ENCODE measurements at places on chromosomes 3 and 15.

- peak; percentile 14 for DNase-seq
Measured at GRCh38 chr15:74540161-74540760, 759 bp upstream of the ARID3B start.

DNA sequence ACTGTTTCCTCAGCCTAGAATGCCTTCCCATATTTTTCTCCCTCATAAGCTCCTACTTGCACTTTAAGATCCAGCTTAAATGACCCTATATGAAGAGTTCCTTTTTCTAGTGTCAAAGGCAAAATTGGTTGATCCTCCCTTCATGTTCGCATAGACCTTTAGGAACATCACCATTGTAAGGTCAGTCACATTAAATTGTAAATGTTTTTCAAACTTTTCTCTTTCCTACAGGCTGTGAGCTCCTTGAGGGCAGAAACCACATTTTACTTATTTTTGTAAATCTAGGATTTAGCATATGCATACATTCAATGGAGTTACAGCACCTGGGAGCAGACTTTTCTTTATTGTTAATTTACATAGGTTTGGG lies 813 bp downstream of the SMCO1 start:
- no peak for DNase-seq

GRCh38 chr3:39361252-39361927 lies 21.8 kb upstream of the SLC25A38 start:
- DNase-seq, result peak; percentile 26

DNA sequence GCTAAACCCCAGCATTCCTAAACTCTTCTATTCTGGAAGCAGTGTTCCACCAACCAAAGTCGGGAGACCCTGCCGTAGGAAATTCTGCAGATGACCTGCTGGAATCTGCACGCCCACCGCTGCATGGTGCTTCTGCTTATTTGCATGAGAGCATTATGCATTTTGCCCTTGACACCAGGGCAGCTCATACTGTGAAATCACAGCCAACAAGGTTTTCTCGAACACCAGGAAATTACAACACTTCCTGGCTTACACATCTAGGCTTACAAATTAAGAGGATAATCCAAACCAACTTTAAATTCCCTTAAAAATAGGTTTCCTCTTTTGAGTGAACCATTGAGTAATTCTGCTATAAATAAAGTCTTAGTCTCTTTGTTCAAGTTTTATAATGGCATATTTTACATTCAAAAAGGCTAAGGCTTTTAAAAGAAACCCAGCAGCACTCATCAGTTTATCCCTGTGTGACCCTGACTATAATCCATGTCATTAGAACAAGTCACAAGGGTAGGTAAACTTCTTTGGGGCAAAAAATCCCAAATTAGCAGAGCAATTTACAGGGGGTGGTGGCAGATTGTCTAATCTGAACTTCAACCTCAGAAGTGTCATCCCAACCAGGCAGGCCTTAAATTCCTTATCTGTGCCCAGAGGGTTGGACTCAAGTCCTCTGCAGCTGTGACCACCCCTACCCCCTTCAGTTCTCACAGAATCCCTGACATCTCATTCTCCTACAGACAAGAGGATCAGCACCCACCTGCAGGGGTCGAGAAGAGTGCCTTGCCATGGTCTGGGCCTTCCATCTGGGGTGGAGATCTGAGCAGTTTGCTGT lies 33.5 kb upstream of the RBP1 start:
- no peak for DNase-seq

GRCh38 chr15:73522011-73522410 lies 79.0 kb downstream of the REC114 start:
- DNase-seq, result no peak
